Nucleus accumbens (tissue), 56 donors: ENCODE measurements at places on chromosomes 1 and 21.

- no peak for DNase-seq
Observed at GRCh38 chr1:113963281-113963906, 15.9 kb upstream of the OLFML3 start.

GRCh38 chr1:109167001-109167506 is 46.7 kb upstream of the SARS1 start:
- DNase-seq = no peak

DNA sequence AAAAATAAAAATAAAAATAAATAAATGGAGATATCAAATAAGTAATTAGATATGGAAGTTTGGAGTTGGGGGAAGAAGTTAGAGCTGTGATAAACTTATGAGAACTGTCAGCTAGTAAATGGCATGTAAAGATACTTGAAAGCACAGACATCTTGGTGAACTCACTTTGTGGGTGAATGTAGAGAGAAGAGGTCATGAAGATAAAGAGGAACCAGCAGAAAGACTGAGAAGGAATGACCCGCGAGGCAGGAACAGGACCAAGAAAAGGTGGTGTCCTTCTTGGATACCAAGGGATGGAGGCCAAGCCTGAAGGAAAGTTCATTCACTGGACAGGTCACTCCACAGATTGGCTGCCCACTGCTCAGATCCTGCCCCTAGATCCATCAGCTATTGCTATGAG is 4.7 kb upstream of the CAPZB start:
- DNase-seq = no peak

- DNase-seq = no peak
Observed at GRCh38 chr1:200131551-200132125, 104.1 kb downstream of the NR5A2 start.

DNA sequence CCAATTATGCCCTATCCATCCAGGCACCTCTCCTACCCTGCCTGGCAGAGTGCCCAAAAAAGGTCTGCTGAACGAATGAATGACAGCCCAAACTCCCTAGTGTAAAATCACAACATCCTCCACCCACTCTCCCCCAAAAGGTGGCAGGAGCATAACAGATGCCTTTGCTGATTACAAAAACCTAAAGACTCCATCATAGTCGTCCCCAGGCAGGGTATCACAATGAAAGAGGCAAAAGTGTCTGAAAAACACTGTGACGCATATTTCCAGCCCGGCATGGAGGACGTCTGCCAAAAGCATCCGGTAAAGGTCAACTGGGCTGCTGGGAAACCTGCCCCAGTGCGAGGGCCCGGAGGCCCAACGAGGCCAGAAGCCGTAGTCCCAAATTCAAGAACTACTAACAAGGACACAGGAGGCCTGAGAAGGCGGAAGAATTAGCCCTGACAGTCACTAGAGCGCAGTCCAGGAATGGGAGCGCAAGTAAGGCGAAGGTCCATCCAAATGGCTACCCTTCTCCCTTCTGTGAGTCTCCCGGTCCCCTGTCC is 576 bp downstream of the SMIM12 start:
- DNase-seq = peak; percentile 44

- DNase-seq = no peak
Observed at GRCh38 chr1:100037656-100037926, 67.8 kb downstream of the SLC35A3 start.

GRCh38 chr1:77484926-77485325 is 197.5 kb downstream of the ZZZ3 start:
- DNase-seq = no peak

DNA sequence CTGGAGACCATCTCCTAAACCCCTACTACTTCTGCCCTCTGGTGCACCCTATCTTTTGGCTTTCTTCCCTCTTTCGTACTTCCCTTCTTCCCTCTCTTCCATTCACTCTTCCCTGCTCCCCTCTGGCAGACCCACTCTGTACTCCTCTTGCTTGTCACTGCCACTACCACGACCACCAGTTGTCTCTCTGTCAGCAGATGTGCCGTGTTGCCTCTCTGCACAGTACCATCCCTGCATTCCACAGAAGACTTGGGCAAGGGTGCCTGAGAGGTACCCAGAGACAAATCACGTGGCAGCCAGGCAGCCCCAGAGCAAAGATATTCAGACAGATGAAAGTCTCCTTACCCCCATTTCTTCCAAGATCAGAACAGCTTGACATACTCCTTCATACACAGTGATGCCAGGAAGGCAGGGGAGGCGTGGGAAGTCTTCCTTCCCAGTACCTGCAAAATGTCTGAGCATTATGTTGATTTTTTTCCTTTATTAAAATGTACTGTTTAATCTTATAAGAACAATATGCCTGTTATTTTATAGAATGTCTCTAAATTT is 15.0 kb downstream of the CAMSAP2 start:
- peak; percentile 39 for DNase-seq

- DNase-seq = no peak
Observed at GRCh38 chr1:91700771-91701471, 185.0 kb downstream of the TGFBR3 start.

DNA sequence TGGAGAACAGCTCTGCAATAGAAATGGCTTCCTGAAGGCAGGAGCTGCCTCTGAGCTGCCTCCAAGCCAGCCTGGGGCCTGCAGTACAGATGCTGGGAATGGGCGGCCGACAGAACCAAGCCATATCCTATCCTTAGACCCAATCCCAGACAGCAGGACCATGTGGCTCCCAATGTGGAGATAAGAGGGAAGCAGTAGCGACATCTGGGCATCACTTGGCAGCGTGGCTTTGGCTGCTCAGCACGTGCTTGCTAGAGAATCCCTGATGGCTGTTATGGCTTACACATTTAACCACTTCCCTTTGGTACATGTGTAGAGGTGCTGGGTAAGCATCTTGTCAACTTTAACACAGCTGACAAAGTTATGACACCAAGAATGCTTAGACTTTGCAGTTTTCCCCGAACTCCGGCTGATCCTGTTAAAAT is 87.7 kb downstream of the MAN1C1 start:
- DNase-seq = no peak

GRCh38 chr1:58997060-58997411 is 213.2 kb upstream of the JUN start:
- no peak for DNase-seq

GRCh38 chr1:22870201-22870871 is 102.3 kb downstream of the LACTBL1 start:
- no peak for DNase-seq

DNA sequence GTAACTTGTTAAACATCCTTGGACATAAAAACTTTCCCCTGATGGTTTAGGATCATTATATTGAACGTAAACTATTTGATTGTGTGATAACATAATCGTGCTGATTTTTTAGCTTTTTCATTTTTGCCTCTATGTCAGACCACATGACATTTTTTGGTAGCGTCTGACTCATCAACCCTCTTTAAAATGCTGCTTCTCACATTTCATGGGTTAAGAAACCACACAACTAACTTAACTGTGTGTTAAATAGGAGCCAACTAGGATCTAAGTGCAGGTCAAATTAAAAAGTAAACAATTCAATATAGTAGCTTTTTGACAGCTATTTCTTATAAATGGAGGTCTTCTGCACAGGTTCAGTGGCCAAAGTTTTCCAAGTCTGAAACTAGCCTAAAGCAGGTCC is 9.8 kb downstream of the BTG3 start:
- no peak for DNase-seq

DNA sequence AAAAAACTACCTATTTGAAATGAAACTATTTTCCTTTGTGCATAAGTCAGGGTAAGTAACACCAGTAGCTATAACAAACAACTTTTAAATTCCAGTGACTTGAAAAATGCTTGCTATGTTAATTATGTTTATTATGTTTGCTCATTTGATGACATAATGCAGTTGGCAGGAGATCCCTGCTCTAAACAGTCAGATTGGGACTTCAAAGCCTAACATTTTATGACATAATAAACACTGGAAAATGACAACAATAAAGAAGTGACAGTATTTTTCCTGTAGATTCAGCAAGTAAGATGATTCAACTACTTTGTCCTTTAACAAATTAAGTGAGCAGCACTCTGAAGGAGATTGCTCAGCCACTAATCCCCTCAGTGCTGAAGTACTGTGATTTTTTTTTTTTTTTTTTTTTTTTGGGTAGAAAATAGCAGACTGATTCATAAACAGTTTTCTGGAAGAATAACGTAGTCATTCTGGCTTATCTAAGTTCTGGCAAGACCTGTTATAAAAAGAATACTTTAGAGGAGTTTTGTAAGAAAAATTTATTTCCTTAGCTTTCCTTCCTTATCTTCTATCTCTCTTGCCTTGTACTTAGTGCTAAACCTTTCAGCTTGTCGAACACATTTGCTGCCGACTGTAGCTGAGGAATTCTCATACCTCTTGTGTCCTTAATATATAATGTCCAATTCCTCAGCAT is 207.2 kb downstream of the PTGER3 start:
- no peak for DNase-seq

DNA sequence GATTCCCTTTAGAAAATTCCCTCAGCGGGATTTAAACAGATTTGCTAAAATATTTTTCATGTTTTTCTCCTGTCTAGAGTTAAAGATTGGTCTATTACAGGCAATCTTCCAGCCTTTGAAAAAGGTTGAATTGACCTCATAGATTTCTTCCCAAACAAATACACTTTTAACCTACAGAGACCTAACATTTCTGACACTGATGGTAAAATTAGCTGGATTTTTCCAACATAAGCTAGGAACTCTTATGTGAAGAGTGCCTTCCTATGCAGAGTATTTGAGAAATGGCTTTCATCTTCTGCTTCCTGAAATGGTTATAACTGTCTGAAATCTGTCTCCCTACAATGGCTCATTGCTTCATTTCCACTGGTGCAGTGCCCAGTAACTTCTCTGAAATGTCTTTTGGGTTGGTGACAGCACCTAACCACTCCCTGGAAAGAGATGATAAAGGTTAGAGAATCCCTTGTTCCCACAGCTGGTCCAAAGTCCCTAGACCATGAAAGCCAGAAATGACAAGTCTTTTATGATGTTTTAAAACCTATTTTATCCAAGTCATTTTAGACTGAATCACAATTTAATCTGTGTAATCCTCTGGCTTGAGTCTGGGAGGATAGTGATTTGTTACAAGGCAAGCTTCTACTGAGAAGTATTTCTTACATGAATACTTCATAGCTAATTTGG is 269.4 kb downstream of the BACH1 start:
- DNase-seq = no peak

DNA sequence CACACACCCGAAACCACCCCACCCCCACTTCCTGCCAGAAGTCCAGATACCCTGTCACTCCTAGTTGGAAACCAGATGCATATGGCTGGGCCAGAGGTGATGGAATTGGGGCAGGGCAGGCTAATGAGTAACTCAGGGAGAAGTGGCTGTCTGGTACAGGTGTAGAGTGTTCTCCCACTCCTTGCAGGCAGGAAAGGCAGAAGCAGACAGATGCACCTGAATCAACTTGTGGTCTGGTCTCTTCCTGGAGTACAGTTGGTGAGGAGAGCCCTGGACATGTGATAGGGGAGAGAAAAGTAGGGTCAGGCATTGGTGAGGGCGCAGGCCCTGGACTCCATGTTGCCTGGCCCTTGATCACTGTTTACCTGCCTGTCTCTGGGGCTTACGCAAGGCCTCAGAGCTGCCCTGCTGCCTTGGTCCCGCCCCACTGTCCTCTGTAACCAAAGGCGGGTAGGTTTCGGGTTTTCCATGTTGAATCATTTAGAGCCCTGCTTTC is 2.5 kb downstream of the CGN start:
- DNase-seq = no peak

DNA sequence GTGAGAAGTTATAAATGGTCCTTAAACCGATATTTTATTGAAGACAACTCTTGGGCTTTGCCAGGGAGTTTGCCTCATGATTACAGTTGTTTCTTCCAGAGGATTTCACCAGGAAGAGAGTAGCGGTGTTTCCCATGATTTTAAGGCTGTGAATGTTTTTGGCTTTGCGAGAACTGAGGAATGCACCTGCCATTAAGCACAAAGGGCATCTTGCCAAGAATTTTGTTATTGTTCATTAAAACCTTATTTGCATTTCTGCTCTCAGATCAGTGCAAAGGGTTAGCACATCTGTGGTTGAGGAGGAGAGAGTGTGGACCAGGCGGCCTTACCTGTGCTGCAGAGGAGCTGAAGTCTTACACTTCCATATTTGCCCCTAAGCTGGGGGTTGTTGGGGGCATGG is 13.8 kb downstream of the CNIH3 start:
- DNase-seq = no peak

GRCh38 chr1:21028520-21029145 is 148.1 kb downstream of the EIF4G3 start:
- no peak for DNase-seq

DNA sequence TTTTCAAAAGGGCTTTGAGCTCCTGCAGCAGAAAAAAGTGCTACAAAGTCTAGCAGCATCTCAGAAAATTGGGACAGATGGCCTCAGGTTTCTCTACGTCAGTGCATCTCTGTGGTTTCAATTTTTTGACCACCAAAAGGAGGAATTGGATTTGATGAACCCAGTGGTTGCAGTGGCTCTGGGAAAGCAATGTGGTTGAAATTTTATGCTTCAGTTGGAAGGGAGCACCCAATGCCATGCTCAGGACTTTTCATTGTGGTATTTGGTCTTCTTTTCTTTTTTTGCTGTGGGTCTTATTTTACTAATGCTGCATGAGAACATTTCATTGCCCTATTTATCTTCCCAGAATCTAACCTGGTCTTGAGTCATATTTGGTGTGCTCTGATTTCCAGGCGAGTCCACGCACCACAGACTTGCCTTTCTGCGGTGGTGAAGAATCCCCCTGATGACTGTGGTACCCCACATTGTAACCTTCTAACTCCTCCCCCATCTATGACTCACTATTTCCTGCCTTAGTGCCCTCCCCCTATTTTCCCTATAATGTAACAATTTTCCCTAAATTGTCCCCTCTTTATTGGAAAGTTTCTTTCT is 56.7 kb downstream of the S1PR1 start:
- DNase-seq = no peak

- no peak for DNase-seq
Observed at GRCh38 chr1:163046071-163046470, 23.1 kb upstream of the RGS4 start.

GRCh38 chr1:200699871-200700270 is 30.2 kb upstream of the DDX59 start:
- DNase-seq = no peak

DNA sequence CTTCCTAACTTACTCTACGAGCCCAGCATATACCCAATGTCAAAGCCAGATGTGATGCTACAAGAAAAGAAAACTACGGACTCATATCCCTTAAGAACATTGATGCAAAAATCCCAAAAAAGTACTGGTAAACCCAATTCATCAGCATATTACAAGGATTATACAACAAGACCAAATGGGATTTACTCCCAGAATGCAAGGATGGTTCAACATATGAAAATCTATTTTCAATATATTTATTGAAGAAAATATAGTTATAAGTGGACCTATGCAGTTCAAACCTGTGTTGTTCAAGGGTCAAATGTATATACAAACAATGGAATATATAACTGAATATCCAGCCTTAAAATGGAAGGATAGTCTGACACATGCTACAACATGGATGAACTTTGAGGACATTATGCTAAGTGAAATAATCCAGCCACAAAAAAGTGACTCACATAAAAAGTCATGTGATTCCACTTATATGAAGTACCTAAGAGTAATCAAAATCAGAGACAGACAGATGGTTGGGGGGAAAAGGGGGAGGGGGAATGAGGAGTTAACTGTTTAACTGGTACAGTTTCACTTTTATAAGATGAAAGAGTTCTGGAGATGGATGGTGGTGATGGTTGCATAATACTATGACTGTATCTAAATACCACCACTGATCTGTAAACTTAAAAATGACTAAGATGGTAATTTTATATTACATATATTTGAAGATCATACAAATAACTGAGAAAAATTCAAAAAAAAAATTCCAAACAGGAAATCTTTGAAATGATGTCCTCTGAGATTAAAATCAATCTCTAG is 3.7 kb upstream of the KLF18 start:
- DNase-seq = no peak
